ENCODE measurements at places on chromosomes 1 and 21.
A peak's percentile ranks its signal among the peaks of the same experiment; 100 is the strongest.

DNA sequence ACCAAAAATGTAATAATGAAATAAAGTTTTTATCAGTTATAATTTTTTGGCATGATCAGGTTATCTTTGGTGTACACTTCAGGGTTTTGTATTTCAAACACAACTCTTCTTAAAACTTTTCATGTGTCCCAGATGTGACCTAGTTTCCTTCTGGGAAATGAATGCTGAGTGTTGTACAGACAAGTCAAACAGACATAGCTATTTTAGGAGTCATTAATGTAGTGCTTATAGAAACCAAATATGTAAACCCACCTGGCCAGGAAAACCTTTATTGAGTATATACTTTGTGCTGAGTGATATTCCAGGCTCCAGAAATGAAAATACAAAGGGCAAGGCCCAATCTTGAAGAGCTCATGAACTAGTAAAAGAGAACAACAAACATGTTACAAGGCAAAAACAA lies 25.9 kb upstream of the HOOK1 start:
- DNase-seq = no peak

GRCh38 chr1:168627370-168627769 lies 51.0 kb downstream of the XCL1 start:
- no peak for DNase-seq

- no peak for DNase-seq
Observed at GRCh38 chr1:26733392-26733791, 37.6 kb downstream of the ARID1A start.

DNA sequence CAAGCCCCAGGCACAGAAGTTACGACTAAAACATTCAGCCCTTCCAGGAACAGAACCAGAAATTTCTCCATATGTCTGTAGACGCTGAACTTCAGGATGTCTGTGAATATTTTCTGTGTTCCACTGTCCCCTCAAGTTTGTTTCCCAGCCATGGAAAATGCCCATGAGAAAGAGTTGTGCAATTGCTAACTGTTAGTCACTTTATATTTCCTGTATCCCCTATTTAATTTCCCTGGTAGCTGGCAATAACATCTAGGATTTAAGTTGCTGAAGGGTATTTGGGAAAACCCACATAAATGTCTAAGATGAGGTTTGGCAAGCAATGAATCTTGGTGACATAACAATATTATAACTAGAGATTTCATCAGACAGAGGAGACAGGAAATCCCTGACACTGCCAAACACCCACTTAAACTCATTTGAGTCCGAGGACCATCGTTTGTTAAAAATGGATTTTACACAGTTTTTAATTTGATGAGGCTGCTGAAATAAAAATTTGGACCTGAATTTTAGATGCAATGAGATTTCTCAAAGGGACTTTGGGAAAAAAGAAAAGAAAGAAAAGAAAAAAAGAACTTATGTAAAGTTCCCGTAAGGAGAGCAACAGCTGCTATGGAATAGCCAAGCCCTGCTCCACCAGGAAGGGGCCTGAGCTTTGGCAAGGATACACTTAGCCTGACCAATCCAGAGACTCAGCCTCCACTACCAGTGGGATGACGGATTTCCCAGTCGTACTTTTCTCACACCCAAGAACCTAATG lies 21.8 kb upstream of the ERRFI1 start:
- DNase-seq = no peak

DNA sequence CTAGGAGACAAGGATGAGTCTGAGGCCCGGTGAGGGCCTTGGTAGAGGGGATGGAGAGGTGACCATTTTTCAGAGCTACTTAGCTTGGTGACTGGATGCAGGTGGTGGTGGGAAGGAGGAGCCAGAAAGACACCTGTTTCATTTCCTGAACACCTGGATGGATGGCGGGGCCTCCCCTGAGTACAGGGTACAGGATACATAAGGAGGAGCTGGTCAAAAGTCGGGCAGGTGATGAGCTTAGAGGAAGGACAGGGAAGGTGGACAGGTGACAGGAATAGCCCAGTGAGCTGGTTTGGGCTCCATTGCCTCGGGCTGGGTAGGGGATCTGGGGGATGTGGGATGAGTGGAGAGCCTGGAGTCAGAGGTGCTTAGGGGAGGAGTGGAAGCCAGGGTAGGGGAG lies 6.3 kb downstream of the FAAH start:
- DNase-seq = no peak

DNA sequence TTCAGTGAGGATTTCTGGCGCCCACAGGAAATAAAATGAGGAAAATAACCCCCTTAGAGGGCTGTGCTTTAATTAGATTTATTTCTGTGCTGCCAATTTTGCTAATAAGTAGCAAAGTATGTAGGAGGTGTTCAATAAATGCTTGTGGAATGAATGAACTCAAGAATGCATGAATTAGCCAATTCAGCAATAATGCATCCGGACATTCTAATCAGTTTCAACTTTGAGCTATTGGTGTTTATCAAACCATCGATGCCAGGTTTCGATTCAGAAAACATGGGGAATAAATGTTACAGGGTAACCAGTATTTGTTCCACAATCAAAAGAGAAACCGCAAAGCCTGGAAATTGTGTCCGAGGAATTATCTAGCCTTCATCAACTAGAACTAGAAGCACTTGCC lies 353.2 kb downstream of the NTNG1 start:
- no peak for DNase-seq

GRCh38 chr1:111556325-111557037 lies 53.0 kb upstream of the ADORA3 start:
- DNase-seq = peak; percentile 24

GRCh38 chr1:30311749-30312148 lies 411.6 kb downstream of the MATN1 start:
- DNase-seq = no peak

DNA sequence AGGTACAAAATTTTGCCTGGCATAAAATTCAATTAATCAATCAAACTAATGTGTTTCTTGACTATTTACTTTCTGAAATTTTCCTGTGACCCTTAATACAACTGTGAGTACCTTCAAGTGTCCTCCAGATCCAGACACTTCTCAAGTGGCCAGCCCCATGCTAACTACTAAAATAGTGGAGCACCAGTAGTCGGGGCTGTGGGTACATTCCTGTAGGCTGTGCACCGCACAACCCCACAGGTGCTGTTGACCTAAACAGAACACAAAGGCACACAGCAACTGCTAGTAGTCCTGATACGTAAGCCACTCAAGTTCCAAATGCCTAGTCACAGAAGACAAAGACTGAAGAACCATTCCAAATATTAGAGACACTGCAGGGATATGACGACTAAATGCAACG lies 36.6 kb downstream of the TMEM50B start:
- DNase-seq = no peak

DNA sequence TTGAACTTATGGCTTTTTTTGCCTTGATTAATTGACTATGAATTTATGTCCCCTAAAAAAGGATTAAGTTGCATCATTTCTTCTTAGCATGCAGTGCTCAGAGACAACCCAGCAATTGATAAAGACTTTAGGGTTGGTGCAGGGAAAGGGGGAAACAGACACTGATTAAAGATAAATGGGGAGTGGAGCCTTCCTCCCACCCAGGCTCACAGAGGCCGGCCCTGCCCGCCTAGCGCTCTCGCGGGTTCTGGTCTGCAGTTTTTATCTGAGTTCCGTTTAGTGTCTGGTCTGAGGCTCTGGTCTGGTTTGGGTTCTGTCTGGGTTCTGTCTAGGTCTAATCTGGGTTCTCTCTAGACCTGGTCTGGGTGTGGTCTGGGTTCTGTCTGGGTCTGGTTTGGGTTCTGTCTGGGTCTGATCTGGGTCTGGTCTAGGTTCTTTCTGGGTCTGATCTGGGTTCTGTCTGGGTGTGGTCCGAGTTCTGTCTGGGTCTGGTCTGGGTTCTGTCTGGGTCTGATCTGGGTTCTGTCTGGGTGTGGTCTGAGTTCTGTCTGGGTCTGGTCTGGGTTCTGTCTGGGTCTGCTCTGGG lies 48.1 kb downstream of the ABCG1 start:
- DNase-seq = peak; percentile 17

DNA sequence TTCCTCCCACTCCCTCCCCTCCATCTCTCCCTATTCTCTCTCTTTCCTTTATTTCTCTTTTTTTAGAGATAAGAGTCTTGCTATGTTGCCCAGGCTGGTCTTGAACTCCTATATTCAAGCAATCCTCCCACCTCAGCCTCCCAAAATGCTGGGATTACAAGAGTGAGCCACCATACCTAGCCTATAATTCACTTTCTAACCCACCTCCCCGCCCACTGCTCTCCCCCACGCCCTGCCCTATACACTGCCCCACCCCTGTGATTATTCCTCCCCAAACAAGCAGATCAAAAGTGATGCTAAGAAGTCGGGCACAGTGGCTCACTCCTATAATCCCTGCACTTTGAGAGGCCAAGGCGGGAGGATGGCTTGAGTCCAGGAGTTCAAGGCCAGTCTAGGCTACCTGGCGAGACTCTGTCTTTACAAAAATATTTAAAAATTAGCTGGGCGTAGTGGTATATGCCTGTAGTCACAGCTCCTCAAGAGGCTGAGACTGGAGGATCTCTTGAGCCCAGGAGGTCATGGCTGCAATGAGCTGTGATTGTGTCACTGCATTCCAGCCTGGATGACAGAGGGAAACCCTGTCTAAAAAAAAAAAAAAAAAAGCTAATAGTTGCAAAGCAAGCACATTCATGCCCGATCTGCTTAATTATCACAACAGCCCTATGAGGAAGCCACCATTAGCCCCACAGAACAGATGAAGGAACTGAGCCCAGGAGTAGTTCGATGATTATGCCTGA lies 12.8 kb upstream of the E2F2 start:
- no peak for DNase-seq

Data from CD4-positive, alpha-beta T cell treated with Interleukin-4 for 1 hour (primary cell).